ENCODE measurements at places on chromosomes 11 and 22.

DNA sequence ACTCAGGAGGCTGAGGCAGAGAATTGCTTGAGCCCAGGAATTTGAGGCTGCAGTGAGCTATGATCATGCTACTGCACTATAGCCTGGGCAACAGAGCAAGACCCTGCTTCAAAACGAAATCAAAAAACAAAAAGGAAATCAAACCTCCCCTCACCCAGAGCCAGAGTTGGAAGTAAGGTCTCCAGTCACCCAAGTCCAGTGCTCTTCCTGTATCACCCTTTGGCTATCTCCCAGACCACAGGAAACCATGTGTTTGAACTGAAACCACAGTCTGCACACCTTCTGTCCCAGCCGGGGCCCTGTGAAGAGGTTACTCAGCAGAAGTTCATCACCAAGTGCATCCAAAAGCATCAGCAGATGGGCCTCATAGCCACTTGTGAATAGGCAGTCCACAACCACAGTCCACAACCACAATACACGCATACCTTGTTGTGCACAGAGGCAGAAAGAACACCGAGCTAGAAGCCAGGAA lies 4.6 kb downstream of the MYH9 start:
- no peak for DNase-seq

DNA sequence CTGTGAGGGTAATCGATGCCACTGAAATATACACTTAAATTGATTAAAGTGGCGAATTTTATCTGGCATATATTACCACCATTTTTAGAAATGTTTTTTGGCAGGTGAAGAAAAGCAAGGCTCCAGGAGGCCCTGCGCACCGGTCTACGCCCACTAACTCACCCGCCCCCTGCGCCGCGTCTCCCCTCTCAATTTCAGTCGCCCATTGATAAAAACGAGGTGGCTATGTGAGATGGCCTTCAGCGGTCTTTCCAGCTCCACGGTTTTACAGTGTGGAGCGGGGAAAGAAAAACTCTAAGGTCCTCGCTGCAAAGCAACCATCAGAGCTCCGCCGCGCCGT lies 602 bp upstream of the AQP11 start:
- no peak for DNase-seq

DNA sequence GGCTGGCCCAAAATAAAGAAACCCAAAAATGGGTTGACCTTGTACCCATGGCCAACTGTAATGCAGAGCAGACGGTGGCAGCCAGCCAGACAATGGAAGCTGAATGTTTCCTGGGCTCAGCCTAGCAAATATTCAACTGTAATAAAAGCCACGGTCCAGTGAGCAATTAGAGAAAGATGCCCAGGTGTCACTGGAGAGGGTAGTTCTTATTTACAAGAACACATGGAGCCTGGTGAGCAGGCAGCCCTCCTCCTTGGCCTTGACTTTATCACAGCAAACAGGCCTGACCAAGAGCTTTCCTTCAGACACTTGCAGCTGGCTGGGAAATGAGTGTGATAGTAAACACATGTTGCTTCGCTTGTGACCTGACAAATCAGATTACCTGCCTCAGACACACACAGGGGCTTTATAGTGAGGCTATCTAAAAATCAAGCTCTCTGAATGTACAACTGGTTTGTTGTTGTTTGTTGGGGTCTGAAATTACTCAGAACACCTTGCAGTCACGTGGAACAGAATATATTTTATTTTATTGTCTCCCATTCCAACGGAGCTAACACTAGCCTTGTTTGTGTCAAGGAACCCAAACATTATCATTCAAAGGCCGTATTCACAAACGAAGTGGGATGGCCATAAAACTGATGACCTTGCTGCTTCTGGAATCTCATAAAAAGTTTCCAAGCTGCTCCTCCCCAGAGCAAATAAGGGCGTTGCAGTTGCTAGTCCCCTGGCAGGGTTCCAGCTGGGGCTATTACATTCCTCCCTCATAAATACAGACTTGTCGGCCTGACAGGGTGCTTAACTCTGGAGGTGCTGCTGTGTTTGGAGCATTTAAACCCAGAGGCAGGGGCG lies 161.1 kb downstream of the BBOX1 start:
- DNase-seq = no peak

DNA sequence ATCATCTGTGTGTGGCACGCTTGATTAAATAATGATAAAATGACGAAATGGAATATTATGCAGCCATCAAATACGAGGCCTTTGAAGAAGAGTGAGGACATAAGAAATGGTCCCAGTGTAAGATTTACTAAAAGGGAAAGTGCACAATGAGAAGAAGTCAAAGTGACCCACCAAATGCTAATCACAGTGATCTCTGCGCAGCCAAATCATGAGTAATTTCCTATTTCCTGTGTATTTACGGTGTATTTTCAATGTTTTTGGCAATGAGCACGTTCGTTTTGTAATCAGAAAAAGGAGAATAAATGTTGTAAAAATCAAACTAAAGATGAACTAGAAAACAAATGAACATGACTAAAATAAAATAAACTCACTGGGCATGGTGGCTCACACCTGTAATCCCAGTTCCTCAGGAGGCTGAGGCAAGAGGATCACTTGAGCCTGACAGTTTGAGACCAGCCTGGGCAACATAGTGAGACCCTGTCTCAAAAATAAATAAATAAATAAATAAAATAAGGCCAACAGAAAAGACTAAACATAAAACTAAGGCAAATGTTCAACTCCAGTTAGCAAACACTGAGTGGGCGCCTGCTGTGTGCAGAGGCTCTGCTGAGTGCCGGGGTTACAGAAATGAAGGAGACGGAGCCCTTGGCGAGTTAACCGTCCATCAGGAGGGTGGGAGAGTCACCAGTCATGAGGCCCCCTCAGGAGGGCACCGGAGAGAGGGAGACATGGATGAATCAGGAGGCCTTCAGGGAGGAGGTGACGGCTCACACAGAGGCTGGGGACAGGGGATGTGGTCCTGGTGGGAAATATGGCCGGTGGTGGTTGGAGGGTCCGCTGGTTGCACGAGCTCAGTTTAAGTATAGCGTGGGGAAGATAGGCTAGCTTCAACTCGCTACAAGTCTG lies 26.0 kb upstream of the CBX7 start:
- DNase-seq = no peak

DNA sequence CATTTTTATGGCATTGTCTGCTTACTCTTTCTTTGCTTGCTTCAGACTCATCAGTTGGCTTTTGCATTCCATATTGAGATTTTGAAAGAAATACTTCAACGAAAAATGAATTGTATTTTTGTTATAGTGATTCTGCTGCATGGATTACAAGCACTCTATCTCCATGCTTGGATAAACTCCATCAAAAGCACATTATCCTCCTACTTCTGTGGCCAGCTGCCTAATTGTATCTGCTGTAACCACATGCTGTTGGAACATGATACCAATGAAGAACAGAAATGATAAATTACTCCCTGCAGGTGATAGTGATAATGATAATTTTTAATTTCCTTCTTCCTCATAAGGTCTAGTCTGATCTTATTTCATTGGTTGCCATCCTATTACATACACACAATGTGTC lies 100.8 kb downstream of the PRMT3 start:
- no peak for DNase-seq

- DNase-seq = peak; percentile 23
These were observed 26.5 kb upstream of the SCARF2 start for GRCh38 chr22:20464096-20464614.

- DNase-seq = no peak
These were observed 25.8 kb downstream of the KRTAP5-5 start for GRCh38 chr11:1655168-1656060.

DNA sequence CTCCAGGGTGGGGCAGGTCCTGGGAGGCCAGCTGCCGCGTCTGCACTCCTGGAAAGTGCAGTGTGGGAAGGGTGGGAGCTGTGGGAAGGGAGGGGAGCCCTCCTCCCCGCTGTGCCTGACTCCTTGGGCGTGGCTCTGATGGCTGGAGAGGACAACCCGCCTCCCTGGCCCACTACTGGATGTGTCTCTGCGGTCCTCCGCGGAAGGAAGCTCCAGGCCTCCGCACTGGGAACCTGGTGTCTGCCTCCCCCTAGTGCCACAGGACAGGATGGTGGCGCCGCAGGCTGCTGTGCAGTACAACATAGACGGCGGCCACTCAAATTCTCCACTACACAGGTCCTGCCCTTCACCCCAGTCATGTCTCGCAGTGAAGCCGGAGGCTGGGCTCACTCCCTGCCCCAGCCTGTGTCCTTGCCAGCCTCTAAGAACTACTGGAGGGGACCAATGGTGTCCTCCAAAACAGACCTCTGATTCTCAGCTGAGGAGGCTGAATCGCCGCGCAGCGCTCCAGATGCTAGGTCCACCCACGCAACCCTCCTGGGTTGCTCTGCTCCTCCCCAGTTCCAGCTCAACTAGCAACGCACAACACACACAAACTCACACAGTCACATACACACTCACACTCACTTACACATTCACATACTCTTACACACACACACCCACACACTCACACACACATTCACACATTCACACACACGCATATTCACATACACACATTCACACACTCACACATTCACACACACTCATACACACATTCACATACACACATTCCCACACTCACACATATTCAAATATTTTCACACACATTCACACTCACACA lies 12.4 kb upstream of the DSCAML1 start:
- peak; percentile 32 for DNase-seq

GRCh38 chr11:12174477-12175143 lies 64.2 kb downstream of the MICAL2 start:
- no peak for DNase-seq

- DNase-seq = no peak
These were observed 37.7 kb downstream of the EIF4ENIF1 start for GRCh38 chr22:31451709-31452571.
